Activated CD4-positive, alpha-beta T cell treated with anti-CD3 and anti-CD28 coated beads for 4 hours (primary cell): ENCODE measurements at places on chromosomes 1 and 21.

GRCh38 chr1:107531065-107531908 lies 390.4 kb downstream of the NTNG1 start:
- no peak for DNase-seq

GRCh38 chr1:234845097-234845660 lies 235.2 kb upstream of the IRF2BP2 start:
- peak; percentile 38 for DNase-seq

- no peak for DNase-seq
Measured at GRCh38 chr1:21664806-21665588, 4.2 kb downstream of the RAP1GAP start.

- DNase-seq, result no peak
Measured at GRCh38 chr1:54559111-54559548, 11.1 kb downstream of the ACOT11 start.

DNA sequence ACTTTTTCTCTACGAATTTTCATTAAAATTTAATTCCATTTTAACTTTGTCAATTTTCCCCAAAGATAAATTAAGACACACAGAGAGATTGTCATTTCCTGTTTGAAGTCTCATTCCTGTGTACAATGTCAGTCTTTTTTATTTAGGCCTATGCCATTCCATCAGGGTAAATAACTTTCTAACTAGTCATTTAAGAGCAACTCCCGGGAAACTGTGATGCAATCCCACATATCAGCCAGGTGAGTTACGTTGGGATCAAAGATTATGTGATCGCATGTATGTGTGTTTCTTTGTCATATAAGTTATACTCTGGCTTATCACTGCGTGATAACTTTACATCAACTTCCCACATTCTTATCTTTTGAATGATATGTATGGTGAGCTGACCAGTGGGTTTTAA lies 86.1 kb upstream of the S1PR1 start:
- no peak for DNase-seq

DNA sequence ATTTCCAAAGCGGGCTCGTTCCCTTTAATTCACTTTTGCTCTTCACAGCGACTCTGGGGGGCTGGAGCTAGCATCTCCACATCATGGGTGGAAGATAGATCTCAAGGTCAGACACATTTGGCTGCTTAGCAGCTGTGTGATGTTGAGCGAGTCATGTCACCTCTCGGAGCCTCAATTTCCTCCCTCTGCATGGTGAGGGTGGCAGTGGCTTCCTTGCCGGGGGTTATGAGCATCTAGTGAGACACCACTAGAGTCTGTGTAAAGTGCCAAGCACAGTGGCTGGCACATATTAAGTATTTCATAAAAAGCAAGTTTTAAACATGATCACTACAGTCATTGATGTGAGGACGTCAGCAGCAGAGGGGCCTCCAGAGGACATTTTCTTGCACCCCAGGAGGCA lies 16.9 kb upstream of the ECE1 start:
- no peak for DNase-seq

GRCh38 chr1:229027622-229028182 lies 243.2 kb upstream of the RAB4A start:
- DNase-seq, result peak; percentile 18

DNA sequence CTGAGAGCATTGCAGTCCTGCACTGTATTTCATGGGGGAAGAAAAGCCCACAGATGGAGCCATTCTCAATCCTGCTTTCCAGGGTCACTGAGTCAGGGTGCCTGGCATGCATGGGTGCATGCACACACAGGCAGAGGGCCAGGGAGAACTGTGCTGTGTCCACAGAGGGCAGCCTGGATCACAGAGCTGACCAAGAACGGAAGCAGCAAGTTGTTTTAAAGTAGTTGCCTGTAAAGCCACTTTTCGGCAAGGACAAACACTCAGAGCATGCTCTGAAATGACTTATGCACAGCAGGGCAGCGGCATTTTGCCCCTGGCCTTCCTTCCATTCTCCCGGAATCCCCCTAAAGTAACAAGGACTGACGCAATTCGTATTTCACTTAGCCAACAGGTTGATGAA lies 3.6 kb downstream of the ERG start:
- no peak for DNase-seq

- DNase-seq, result no peak
Measured at GRCh38 chr1:30317921-30318320, 405.5 kb downstream of the MATN1 start.

GRCh38 chr1:82901561-82901960 lies 1097.4 kb downstream of the TTLL7 start:
- DNase-seq, result no peak

DNA sequence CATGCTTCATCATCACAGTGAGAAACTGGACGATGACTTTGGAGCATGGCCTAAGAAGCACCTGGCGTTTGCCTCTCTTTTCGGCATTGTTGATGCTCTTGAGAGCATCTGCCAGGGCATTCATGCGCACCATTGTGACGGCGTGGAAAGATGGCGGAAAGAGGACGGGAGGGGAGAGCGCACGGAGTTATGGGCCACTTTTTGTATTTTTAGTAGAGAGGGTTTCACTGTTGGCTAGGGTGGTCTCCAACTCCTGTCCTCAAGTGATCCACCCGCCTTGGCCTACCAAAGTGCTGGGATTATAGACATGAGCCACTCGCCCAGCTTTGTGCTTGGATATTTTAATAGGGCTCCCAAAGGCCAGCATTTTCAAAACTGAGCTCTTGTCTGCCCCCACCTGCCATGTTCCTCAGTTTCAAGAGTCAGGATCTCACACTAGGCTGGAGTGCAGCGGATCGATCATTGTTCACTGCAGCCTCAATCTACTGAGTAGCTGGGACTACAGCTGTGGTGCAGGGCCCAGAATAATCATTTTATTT lies 5.3 kb downstream of the RPS8 start:
- no peak for DNase-seq

GRCh38 chr1:160789702-160790611 lies 6.0 kb upstream of the LY9 start:
- no peak for DNase-seq

DNA sequence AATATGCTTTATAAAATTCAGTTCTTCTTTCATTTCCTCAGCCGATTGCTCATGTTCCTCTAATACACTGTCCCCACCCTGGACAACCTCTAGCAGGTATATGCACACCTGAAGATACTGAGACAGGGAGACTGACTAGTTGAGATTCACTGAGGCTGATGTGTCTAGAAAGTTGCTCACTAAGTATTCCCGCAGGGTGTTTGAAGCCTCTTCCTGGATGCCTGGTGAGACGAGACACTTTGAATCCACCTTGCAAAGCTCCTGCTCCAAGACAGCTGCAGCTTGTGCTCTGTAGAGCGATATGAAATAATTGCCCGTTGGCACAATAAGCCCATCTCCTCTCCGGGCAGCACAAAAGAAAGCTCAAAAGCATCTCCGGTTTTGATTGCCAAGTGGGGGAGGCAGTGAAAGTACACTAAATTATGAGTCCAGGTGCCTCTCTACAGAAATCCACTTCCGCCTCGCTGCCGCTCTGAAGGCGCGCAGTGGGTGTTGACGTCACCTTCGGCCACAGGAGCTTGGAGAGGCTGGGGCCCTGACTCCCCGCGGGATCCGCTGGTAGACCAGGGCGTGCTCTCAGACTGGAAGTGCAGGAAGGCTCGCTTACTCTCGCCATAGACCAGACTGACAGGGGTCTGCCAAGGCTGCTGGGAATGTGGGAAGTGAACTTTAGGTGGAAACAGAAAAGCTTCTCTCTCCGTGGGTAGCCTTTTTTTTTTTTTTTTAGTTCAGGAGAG lies 46.3 kb downstream of the GPA33 start:
- peak; percentile 55 for DNase-seq

DNA sequence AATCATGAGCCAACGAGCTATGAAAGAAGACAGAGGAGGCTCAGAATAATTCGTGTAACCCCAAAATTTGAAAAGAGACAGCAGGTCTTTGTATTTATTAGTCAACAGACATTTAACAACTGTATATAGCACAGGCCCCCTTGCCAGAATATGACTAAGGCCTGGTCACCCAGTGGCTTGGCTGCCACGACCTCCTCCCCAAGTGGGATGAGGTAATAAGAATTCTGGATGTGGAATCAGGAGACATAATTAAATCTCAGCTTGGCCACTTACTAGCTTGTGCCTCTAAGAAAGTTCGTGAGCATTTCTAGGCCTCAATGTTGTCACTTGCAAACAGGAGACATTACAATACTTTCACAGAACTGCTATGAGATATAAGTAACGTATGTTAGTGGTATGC lies 134.2 kb upstream of the TNFSF4 start:
- no peak for DNase-seq

DNA sequence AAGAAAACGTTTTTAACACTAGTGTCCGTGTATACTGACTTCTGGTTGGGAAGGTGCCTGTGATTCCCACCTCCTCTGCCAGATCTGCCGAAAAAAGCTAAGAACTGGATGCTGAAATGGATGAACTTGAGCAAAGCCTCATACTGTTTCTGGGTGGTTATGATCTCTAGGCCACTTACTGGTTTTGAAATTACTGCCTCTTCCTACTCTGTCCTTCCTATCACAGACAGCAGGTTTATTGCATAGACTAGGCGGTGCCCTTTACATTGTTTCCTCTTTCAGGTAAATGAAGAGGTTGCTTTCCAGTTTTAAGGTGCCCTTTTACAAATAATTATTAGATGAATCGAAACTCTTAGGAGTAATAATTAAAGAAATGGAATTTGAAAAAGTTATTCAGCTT lies 27.5 kb downstream of the PEX14 start:
- no peak for DNase-seq

DNA sequence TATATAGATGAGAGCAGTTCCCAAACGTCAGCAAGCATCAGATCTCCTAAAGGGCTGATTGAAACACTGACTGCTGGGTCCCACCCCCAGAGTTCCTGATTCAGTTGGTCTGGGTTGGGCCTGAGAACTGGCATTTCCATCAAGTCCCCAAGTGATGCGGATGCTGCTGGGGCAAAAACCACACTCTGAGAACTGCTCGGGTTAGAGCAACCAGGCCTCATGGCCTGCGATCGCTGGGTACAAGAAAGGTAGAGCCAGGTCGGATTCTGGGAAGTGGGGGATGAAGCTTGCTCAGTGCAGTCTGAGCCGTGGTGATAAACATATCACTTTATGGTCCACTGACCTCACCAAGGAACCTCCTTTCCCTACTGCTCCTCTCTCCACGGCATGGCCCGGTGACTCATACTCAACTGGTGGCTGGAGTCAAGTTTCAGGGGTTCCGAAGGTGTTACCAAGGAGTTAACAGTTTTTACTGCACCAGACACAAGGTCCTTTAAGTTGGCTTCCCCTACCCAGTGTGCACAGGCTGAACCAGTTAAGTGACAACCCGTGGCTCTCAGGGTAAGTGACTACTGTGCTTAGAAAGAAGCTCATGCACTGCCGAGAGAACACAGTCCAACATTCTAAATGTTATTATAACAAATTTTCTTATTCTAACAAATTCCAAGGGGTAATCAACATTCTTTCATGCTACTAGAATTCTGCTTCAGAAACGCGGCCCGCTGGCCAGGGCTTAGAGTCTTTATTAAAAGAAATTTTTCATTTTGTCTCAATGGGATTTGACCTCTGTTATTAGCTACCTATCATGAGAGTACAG lies 153.5 kb downstream of the TGFBR3 start:
- DNase-seq, result no peak

- DNase-seq, result no peak
Measured at GRCh38 chr21:16708101-16708835, 804.6 kb upstream of the CXADR start.

- DNase-seq, result no peak
Measured at GRCh38 chr1:86487811-86488141, 19.0 kb downstream of the CLCA1 start.

- no peak for DNase-seq
Measured at GRCh38 chr1:171663854-171664575, 11.5 kb upstream of the MYOC start.

- DNase-seq, result no peak
Measured at GRCh38 chr1:229452956-229453801, 19.3 kb upstream of the ACTA1 start.
